ENCODE measurements at places on chromosomes 7 and 10.

GRCh38 chr7:4074994-4075393 lies 607.1 kb upstream of the FOXK1 start:
- no peak for DNase-seq

- DNase-seq, result no peak
Measured at GRCh38 chr10:10043083-10043482, 974.6 kb upstream of the CELF2 start.

DNA sequence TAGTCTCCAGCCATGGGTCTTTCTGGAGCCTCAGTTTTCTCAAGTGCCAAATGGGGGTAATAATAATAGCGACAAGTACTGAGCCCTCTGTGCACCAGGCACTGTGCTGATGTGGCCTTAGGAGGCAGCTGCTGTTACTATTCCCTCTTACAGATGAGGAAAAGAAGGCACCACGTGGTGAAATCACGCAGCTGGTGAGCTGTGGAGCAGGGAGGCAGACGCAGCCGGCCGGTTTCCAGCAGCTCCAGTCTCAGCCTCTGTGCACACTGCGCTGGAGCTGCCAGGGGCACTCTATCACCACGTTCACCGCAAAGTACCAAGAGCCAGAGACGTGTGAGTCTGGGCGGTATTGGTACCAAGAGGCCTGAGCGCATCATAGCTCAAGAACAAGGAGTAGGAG lies 9.6 kb downstream of the PYROXD2 start:
- DNase-seq, result no peak

DNA sequence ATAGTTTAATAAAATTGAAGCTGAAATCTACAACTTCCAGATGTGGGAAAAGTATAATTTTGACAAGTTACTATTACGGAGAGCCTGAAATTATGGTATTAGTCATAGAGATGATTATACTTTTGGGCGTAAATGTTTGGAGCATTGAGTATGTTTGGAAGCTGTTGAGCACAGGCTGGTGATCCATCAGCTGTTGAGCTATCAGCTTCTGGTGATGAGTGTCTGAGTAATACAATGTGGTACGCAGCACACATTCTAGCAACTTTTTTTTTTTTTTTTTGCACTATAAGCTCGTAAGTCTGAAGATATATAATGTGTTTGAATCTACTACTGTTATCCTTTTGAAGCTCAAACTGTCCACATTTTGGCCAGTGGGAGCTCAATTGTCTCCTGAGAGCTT lies 123.4 kb downstream of the ATE1 start:
- DNase-seq, result no peak

DNA sequence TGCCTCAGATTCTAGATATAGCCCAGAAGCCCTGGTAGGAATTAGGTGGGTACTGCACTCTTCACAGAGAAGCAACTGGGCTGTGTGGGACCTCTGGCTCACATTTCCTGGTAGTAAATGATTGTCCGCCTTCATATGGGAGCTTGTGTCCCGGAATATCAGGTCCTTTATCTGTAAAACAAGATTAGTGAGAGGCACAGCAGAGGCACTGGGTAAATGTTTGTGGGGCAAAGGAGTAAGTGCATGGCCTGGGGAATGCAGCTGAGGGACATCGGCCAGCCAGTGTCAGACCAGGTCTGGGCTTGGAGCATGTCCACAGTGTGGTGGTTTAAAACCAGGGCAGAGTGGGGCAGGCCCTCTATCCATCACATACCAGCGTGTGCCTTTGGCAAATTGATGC lies 323.3 kb upstream of the ZMIZ1 start:
- no peak for DNase-seq

DNA sequence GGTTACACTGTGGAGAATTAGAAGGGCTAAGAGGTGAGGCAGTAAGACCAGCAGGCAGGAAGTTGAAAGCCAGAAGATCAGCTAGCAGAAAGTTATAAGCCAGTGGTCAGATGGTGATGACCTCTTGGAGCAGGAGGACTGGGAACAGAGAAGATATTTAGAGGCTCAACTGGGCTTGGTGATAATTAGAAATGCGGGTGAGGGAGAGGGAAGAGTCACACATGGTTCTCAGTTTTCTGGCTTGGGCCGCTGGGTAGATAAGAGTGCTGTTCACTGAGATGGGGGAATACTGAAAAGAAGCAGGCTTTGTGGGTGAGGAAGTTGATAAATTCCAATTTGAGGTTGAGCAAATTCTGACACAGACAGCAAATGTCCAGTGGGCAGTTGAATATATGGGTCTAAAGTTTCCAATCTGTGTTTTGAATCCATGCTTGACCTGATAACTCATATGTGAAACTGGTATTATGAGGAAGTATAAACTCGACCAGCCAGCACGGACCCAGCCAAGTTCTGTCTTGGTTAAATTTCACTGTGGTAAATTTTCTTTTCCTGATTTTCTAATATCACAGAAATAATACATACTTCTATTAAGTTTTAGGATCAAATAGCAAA lies 22.7 kb downstream of the LSMEM1 start:
- no peak for DNase-seq
